ENCODE measurements at places on chromosomes 1 and 21.

- no peak for DNase-seq
These were observed 2.6 kb downstream of the HECTD3 start for GRCh38 chr1:45008516-45008915.

DNA sequence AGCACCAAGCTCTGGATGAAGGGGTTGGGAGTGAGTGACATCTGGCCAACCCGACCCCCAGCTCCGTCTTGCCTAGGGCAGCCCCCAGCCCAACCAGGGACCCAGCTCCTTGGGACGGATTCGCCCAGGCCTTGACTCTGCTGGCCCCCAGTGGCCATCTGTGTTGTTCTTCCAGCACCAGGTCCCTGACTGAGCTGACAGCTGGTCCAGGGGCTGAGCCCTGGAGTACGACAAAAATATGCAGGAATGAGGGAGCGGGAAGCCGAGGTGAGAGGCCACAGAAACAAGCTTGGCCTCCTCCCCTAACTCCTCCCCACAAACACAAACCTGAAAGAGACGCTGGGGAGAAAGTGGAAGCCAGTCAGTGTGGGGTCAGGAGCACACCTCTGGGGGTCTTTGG, 55.0 kb upstream of the PAX7 start:
- peak; percentile 88 for DNase-seq

DNA sequence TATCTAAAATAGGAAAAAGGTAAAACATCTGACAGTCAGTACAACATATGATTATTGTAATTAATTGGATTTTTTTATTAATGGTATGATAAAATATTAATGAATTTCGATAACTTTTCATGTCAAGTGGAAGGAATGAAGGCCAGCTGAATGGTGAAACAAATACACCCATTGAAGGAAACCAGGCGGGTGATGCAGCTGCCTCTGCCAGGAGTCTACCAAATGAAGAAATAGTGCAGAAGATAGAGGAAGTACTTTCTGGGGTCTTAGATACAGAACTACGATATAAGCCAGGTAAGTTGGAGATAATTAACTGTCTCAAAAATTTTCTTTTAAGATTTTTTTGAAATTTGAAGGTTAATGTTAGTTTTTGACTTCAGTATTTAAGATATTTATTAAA, 3.2 kb downstream of the SON start:
- DNase-seq: no peak

DNA sequence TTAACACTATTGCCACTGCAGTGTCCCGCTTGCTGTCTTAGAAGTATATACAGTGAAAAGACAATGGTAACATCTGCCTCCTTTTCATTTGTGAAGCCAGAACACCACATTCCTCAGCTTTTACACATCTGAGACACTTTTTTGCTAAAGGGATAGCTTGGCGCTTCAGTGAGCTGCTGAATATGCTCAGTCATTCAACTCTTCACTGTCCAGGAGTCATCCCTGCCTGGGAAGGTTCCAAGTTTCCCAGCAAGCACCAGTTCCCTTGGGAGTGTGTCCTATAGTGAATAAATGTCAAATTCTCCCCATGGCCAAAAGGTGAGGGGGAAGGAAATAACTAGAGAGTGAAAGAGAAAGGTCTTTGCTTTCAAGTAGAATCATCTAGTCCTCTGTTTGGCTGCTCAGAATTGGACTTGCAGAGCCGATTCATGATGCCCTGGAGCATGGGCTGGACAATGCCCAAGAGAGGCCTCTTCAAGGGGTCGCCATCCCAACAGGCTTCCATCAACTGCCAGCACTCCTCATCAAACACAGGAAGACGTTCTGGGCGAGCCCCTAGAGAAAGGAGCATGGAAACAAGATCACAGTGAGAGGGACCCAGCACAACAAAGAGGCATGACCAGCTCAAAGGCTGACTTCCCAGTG, 25.5 kb upstream of the RBBP5 start:
- no peak for DNase-seq

DNA sequence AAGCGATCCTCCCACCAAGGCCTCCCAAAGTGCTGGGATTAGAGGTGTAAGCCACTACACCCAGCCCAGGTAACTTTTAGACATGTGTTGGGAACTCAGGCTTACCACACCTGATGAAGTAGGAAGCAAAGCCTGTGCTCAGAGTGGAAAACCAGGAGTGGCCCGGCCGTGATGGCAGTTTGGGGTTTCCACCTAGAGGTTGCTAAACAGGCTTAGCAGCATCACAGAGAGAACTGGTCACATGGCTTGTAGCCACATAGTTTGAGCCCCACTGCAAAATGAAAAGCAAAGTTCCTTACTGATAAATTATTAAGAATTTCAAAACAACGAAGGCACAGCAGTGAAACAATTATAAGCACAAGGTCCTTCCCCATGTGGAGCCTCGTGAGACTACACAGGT, 142.6 kb upstream of the CXADR start:
- DNase-seq: no peak

- DNase-seq: no peak
These were observed 25.0 kb downstream of the PRMT2 start for GRCh38 chr21:46660505-46660904.

GRCh38 chr1:215635827-215636226, 68.7 kb downstream of the KCTD3 start:
- DNase-seq: no peak

- no peak for DNase-seq
These were observed 183.4 kb upstream of the PTBP2 start for GRCh38 chr1:96538111-96538641.

DNA sequence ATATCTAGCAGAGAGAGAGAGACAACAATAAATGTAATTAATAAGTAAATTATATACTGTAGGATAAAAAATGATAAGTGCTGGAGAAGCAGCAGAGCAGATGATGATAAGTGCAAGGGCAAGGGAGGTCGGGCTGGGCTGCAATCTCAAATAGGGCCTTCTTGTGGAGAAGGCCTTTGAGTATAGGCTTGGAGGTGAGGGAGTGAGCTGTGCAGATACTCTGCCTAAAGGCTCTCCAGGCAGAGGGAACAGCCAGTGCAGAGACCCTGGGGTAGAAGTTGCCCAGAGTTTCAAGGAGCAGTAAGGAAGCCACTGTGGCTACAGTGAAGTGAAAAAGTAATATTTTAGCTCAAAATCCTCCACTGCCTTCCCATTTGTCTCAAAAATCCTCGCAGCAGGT, 59.2 kb upstream of the HTR1D start:
- DNase-seq: no peak

- no peak for DNase-seq
These were observed 8.6 kb downstream of the YBEY start for GRCh38 chr21:46294647-46295176.
